OCI-LY7 (cell line): ENCODE measurements at places on chromosomes 3 and 15.

DNA sequence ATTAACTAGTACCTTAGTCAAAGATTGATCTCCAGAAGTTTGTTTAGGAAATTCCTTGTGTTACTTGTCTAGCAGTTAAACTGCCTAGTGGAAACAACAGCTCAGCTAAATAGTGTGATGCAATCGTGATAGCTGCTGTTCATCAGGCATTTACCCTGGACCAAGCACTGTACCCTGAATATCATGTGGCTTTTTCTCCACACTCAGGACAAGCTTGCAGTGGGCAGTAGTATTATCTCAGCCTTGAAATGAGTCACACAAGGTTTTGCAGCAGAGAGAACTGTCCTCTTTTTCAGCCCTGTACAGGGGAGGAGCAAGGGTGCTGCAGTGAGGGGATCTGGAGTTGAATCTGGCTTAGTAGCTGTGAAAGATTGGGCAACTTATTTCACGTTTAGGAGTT, 208.4 kb downstream of the TP63 start:
- no peak for DNase-seq

- no peak for DNase-seq
These were observed 93.3 kb upstream of the IMPG2 start for GRCh38 chr3:101413656-101414055.

DNA sequence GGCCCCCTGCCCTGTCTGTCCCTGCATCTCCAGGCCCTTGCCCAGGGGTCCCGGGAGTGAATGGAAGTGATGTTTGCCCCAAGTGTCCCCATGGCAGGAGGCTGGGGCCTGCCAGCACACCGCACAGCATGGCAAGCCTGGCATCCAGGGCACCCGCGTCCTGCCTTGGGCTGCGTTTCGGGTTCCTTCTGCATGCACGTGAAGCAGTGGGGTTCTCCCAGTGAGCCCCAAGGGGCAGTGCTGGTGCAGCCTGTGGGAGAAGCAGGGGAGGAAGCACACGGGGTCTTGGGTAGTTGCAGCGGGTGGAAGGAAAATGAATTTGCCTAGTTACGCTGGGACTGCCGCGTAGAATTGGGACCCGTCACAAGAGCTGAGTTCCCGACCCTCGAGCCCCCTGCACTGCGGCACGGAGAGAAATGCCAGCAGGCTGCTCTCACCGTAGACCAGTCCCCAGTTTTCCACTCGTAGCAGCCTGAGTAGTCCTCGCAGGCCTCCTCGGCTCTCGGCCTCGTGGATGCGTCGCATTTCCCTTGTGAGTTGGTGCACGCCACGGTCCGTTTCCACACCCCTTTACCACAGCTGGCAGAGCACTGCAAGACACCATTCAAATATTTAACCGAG, 259.5 kb upstream of the LYSMD4 start:
- DNase-seq: no peak

DNA sequence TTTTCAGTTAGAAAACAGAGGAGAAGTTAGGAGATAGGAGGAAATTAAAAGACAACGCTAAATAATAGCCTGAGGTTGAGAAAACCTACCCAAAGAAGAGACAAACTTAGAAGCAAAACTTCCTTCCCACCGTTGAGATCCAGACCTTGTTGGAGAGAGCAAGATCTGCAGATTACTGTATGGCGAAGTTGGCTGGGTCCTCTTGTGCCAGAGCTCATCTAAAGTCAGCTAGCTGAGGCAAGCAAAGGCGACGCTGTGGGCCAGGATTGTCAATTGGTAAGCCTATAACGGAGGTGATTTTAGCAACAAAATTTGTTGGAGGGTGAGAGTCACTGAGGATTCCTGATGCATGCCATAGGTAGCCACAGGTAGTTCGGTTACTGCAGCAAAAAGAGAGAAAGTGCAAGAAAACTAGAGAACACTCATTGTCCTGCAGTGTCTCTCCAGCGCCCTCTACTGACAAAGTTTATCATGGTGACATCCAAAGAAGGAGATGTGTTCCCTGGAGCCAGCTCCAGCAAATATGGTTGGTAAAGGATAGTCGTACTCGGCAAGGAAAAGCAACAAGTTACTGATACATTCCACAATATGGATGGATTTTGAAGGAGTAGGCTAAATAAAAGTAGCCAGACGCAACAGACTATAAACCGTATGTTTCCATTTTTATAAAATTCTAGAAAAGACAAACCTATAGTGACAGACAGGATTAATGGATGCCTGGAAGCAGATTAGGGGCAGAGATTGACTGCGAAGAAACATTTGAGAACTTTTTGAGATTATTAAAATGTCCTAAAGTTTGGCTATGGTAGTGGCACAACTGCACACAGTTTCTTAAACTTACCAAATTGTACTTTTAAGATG, 9.8 kb upstream of the OR5K4 start:
- DNase-seq: peak; percentile 60

DNA sequence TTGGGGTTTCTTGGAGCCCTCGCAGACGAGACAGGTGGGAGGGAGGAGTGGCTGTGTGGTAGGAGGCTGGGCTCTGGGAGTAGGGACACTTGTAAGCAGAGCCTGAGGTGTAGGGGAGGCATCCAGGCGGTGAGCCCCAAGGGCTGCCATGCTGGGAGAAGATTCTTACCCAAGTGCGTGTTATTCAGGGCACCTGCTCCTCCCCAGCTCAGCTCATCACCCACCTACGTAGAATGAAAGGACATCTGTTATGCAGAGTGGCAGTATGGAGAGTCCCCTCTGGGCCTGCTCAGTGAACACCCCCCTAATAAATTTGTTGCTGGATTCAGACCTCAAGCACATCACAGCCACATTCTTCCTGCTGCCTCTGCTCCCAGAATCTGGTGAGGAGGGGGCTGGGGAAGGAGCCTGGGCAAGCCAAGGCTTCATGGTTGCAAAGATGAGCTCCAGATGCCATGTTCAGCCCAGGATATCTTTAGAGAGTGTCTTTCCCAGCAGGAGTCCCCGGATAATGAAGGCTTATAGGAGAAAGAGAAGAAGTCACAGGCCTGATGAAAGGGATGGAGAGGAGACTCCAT, 261.8 kb downstream of the EPHB1 start:
- no peak for DNase-seq

DNA sequence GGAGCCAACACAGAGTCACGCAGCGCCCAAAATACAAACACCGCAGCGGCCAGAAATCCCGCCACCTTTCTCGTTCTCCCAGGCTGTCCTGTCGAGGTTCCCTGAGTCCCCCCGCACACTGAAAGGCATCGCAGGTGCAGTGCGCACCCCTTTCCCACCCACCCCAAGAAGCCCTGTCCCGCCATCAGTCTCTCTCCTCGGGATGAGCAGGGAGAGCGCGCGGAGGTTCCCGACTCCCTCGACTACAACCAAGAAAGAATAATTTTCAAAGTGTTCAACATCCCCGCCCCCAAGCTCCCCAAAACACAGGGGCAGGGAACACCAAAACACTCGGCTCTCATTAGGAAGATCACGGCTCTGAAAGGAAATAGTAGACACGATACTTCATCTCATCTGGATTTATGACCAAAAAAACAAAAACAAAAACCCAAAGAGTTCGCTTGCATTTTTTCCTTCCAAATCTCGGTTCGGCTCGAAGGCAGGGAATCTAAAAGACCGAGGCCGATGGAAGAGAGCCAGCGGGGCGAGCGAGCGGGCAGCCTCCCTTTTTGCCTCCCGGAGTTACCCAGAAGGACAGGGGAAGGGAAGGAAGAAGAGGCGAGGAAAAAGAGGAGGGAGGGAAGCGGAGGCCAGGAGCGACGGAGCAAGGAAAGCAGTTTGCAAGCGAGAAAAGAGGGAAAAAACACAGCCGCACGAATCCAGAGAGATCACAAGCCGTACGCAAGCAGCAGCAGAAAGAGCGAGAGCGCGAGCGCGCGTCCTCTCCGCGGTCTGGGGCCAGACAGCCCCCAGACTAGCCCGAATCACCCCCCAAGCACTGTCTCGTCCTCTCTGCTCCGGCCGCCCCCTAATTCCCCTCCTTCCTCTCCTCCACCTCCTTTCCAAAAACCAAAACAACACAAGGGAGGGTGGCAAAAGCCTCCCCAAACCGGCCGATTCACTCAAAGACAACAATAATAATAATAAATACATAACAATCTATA, 808 bp downstream of the BCL6 start:
- peak; percentile 59 for DNase-seq

GRCh38 chr3:119360736-119361462, 66.7 kb downstream of the ARHGAP31 start:
- DNase-seq: no peak

DNA sequence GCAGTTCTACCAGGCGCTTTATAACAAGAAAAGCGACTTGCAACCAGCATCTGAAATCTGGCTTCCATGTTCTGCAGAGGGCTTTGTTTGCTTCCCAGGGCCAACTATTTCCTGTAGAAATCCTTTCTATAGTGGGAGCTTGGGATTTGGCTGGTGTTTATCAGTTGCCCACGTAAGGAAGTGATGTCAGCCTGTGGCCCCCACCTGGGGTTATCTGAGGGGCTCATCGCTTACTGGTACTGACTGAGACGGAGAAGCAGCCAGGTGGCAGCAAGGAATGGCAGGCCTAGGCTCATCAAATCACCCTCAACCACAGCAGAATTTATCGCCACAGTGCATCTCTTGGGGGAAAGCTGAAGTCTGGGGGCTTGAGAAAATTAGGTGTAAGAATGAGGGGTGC, 14.6 kb upstream of the CCR9 start:
- no peak for DNase-seq

DNA sequence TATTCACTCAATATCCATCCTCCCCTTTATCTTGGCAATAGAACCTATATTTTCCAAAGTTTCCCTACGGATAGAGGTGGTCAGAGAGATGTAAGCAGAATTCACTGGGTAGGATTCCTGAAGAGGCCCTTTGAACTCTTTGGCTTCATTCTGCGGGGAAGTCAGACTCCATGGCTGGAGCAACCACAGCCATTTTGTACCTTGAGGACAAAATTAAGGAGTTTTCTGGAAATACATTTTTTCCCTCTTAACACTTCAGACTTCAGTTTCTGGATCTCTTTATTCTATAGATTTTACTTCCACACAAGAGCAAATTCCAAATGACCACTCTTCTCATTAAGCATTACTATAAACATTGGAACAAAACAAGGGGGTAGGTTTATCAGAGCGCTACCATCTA, 43.3 kb downstream of the ADAMTS9 start:
- DNase-seq: no peak

- no peak for DNase-seq
These were observed 14.2 kb downstream of the MYO5A start for GRCh38 chr15:52514482-52514881.

DNA sequence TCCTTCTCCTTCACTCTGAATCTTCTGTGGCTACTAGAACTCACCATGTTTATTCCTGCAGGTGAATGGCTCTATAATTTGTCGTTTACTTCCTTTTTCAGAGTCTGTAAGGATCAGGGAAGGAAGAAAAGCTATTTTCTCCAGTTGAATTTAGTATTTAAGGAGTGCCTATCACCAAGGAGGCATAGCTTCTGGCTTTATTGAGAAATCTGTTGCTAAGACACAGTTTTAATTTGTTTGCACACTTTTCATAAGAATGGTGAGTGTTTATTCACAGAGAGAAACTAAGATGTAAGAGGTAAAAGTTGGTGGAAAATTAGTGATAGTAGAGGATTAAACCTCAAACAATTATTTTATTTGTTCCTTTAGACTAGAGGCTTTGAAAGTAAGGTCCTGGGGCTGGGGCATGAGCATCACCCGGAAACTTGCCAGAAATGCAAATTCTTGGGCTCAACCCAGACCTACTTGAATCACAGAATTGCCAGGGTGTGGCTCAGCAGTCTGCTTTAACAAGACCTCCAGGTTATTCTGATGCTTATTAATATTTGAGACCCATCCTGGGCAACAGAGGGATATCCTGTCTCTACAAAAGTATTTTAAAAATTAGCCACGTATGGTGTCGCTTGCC, 461.3 kb downstream of the AGBL1 start:
- DNase-seq: no peak

- no peak for DNase-seq
These were observed 59.7 kb downstream of the RPN1 start for GRCh38 chr3:128590948-128591347.

DNA sequence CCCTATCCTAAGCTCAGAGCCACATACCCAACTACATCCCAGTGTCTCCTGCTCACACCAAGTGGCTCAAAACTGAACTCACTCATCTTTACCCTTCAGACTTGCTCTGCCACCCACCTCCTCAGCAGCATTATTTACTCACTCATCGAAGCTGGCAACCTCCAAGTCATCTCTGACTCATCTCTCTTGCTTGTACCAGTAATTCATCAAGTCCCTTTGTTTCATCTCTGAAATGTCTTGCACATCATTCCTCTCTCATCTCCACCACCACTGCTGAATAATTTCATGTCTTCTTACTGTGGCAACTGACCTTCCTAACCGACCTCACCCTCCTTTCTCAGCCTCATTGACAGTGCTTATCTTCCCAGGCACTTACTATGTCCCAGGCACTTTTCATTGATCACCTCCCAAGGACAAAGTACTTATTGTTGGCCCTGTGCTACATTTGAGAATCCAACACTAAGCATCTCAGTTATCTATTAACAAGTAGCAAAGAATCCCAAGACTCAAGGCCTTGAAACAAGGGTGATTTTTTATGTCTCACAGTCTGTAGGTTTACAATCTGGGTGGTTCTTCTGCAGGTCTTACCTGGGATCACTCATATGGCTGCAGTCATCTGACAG, 82.0 kb downstream of the MRPL46 start:
- no peak for DNase-seq

DNA sequence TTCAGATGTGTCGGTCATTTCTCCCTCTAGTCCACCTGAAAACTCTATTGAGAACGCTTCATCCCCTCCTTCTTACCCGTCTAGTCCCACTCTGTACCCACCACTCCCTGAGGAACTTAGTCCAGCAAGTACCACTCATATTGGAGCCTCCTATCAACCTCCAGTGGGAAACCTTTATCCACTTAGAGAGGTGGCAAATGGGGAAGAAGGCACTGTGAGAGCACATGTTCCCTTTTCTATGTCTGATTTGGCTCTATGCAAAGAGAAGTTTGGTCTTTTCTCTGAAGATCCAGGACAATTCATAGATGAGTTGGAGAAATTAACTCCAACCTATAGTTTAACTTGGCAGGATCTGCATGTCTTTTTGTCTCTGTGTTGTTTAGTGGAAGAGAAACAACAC, 17.0 kb upstream of the RPN1 start:
- no peak for DNase-seq

DNA sequence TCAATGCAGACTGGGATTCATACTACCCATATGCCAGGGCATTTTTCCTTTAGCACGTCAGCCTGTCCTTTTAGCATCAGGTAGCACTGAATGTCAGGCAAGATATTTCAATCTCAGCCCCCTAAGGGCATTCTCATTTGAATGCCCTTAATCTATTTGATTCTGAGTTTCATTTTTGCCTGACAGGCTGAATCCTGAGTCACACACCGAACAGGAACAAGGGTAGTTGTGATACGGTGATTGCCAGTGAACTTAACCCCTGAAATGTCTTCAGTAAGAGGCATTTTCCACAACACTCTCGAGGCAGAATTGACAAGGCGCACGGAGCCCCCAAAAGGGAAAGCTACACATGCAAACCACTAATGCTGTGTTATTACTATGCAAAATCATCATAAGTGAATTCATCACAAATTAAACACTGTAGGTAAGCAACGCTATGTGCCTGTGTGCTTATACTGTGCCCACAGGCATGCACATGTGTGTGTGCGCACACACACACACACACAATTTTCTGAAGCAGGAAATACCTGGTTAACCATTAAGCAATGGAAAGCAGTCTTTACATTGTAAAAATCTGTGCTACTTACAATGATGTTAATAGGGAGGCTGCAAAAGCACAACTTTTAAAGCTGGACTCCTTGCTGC, 130.4 kb downstream of the ZNF385D start:
- no peak for DNase-seq

- DNase-seq: no peak
These were observed 171.8 kb downstream of the EPHA6 start for GRCh38 chr3:96986241-96986640.

- DNase-seq: no peak
These were observed 154.1 kb downstream of the FNDC3B start for GRCh38 chr3:172193436-172193835.

GRCh38 chr3:132972333-132972732, 65.9 kb upstream of the TMEM108 start:
- DNase-seq: no peak
